ENCODE measurements at places on chromosomes 2 and 18. TPM values are rescaled to one million over a fixed set of nuclear protein-coding genes. Genes with fewer than 3 reads are reported as not detected.
A peak's percentile ranks its signal among the peaks of the same experiment; 100 is the strongest.

- H3K4me1 ChIP-seq, result no peaks in the 10 kb centered on the region
- H3K27ac ChIP-seq, result no peak overlapping the region
- no peaks in the 10 kb centered on the region for H3K27me3 ChIP-seq
- H3K36me3 ChIP-seq, result no peaks in the 10 kb centered on the region
- H3K4me3 ChIP-seq, result no peak overlapping the region
- no peak for DNase-seq
Observed at GRCh38 chr2:89833780-89834117, 1142.3 kb downstream of the RPIA start.

DNA sequence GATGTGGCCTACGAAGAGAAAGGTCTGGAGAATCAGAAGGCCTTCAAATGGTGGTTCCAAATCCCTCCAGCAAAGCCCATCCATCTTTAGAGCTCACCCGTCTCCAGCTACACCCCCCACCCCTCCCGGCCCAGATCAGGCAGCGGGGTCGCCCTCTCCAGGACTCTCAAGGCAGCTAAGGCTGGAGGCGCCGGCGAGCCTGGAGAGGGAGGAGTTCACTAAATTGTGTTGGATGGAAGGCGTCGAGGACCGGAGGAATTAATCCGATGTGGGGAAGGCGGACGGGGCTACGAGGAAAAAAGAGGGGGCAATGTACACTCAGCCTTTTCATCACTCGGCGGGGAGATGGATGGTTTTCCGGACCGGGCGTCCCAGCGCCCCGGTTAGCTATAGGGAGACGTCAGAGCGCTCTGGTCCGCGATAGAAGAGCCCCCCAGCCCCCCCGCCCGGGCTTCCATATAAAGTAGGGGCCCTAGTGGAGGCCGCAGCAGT is at the start of gene GRP:
TSS of gene GRP (plus strand) at position 487 of the 492 bp plus-strand sequence. CDS start 108 bp downstream, outside the sequence.
- DNase-seq, result no peak
- no peak within 1 kb of the TSS for H3K4me3 ChIP-seq
- H3K27ac ChIP-seq, result no peak within 1 kb of the TSS

- H3K4me1 ChIP-seq, result no peaks in the 10 kb centered on the region
- DNase-seq, result no peak
- no peak overlapping the region for H3K4me3 ChIP-seq
- no peaks in the 10 kb centered on the region for H3K36me3 ChIP-seq
Observed at GRCh38 chr18:62672600-62672999, 42.7 kb upstream of the PHLPP1 start.

GRCh38 chr2:54347622-54348021 is 91.6 kb upstream of the TSPYL6 start:
- no peak overlapping the region for H3K27ac ChIP-seq
- DNase-seq, result no peak
- H3K4me3 ChIP-seq, result no peak overlapping the region
- no peaks in the 10 kb centered on the region for H3K4me1 ChIP-seq
- H3K27me3 ChIP-seq, result no peaks in the 10 kb centered on the region

DNA sequence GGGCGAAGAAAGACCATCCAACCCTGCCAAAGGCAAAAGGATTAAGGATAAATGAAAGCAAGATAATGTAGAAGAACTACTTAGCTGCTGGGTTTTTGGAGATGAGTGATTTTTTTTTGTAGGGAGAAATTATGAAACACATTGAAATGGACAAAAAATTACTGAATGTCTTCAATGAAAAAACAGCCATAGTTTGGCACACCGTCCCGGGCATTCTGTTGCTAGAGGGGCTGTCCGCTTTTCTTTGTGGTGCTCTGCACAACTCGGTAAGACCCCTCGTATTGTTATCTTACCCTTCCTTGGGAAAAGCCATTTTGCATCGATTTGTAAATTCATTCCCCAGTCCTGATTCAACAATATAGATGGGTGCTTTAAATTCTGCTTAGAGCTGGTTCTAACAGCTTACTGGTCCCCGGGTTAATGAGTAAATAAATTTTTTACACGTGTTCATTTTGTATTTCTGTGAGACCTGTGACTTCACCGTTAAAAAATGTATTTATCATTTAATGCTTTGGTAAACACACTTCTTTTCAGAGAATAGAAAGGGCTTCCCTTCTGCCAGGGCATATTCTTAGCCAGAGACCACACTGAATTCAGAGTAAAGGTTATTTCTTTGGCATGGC is 912 bp upstream of the LAPTM4A start:
- no peak for DNase-seq
- peak overlapping the region; percentile 51 for H3K4me3 ChIP-seq
- peaks cover 8% of the 10 kb centered on the region for H3K27me3 ChIP-seq
- peak overlapping the region; percentile 98 for H3K27ac ChIP-seq
- no peaks in the 10 kb centered on the region for H3K36me3 ChIP-seq

GRCh38 chr2:195830968-195831950 is 174.2 kb downstream of the SLC39A10 start:
- H3K27me3 ChIP-seq, result no peaks in the 10 kb centered on the region
- DNase-seq, result no peak
- H3K4me3 ChIP-seq, result no peak overlapping the region
- no peak overlapping the region for H3K27ac ChIP-seq
- no peaks in the 10 kb centered on the region for H3K4me1 ChIP-seq
- H3K36me3 ChIP-seq, result no peaks in the 10 kb centered on the region

DNA sequence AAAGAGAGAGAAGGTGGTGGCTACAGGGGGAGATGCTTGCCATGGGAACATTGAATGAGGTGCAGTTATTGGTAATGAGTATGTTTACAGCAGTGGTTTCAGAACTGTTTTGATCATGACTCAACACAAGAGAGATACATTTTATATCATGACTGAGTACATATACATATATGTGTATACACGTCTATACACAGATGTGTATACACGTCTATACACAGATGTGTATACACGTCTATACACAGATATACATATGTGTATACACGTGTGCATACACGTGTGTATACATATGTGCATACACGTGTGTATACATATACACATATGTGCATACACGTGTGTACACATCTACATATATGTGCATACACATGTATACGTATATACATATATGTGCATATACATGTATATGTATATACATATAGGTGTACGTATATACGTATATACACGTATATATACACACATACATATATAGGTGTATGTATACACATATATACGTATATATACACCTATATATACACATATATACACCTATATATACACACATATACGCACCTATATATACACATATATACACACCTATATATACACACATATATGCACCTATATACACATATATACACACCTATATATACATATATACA is 518.5 kb downstream of the TSN start:
- no peaks in the 10 kb centered on the region for H3K36me3 ChIP-seq
- DNase-seq, result no peak
- no peak overlapping the region for H3K27ac ChIP-seq
- no peak overlapping the region for H3K4me3 ChIP-seq
- H3K27me3 ChIP-seq, result no peaks in the 10 kb centered on the region

DNA sequence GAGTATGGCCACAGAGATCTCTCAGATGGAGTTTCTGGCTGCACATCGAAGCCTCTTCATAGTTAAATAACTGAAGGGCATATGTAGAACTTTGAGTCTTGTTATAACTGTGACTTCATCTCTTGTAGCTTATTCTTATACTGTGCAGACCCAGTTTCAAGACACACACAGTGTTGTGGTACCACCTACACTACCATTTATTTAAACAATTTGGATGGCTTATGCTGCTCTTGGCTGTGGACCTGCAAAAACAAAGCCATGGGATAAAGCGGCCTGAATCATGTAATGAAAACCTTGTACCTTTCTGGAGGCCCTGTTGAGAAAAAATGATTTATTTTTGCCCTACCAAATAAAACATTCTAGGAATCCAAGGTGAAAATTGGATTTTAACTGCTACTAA is 262.8 kb upstream of the RASGRP3 start:
- DNase-seq, result no peak
- H3K27ac ChIP-seq, result no peak overlapping the region
- H3K4me1 ChIP-seq, result no peaks in the 10 kb centered on the region
- no peaks in the 10 kb centered on the region for H3K36me3 ChIP-seq
- no peak overlapping the region for H3K4me3 ChIP-seq

DNA sequence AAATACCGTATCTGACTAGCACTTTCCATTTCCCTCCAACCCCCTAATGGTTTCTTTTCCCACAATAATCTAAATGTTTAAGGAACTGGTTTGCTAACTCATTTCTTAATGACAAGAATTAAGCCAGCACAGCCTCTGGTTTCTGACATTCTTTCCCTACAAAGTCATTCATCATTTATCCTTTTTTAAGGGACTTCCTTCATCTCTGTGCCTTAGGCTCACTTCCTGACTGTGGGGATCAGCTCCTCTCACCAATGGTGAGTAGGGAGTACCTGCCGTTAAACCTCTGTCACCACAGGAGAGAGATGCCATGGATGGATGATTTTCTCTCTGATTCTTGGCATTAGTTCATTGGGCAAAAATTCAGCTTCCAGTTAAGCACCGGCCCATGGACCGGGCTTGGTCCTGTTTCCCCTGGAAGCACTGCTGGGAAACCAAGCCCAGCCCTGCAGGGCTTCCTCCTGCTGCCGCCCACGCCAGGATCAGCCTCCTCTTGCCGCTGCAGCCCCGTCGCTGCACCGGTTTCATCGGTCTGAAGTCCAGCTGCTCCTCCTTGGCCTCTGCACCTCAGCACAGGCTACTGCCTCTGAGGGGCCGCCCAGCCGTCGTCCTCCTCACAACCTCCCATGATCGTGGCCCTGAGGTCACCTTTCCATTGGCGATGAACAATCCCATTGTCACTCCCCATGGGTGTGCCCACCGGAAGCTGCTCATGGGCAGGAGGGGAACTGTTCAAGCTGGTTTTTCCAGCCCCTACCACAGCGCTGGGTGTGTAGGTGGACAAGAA is 64.0 kb upstream of the ZNF516 start:
- peaks cover 62% of the 10 kb centered on the region for H3K4me1 ChIP-seq
- no peaks in the 10 kb centered on the region for H3K27me3 ChIP-seq
- no peak overlapping the region for H3K4me3 ChIP-seq
- no peaks in the 10 kb centered on the region for H3K36me3 ChIP-seq

DNA sequence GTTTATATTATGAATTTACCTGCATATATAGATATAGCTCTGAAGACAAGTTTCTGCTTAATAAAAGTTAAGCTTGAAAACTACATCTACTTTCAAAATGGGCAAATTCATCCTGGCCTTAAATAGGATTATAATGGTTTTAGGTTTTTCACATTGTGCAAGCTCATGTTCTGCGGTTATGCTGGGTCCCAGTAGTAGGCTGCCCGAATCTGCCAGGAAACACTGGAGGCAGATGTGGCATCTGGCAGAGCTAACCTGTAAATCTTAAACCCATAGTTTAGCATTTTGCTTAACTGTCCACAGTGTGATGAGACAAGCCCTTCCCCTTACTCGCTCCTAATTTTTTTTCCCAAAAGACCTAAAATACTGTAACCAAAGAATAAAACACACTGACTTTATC is 234.2 kb downstream of the TCF4 start:
- no peak overlapping the region for H3K4me3 ChIP-seq
- H3K27me3 ChIP-seq, result no peaks in the 10 kb centered on the region
- H3K36me3 ChIP-seq, result no peaks in the 10 kb centered on the region

- no peaks in the 10 kb centered on the region for H3K36me3 ChIP-seq
- H3K4me1 ChIP-seq, result no peaks in the 10 kb centered on the region
Observed at GRCh38 chr2:108215794-108216211, 24.0 kb upstream of the SULT1C3 start.

DNA sequence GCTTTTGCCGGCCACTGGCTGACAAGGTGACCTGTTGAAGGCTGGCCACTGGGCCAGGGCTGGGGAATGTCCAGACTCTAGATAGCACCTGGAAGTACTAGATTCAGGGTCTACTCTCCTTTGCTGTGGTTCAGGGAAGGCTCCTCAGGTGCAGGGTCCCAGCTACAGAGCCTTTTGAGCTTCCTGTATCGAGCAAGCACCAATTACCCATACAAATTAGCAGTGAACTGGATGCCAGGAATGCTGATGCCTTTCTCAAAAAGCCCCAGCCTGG is 213.4 kb downstream of the CYP26B1 start:
- no peak overlapping the region for H3K4me3 ChIP-seq
- no peak overlapping the region for H3K27ac ChIP-seq
- H3K4me1 ChIP-seq, result peaks cover 10% of the 10 kb centered on the region
- H3K27me3 ChIP-seq, result no peaks in the 10 kb centered on the region
- DNase-seq, result no peak

DNA sequence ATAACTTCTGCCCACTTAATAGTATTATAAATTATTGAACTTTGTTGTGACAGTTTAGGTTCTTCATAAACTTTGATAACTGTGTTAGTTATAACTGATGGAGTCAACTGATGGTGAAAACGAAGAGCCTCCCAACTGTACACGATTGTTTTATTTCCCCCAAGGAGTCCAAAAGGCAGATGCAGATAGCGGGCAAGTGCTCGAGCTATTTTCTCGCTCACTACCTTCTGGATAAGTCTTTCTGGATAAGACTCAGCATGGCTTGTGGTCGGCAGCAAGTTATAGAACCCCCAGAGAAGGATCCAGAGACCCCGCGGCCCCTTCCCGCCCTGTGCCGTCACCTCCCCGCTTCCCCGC is 517 bp downstream of the GCFC2 start:
- no peak for DNase-seq
- peaks cover 17% of the 10 kb centered on the region for H3K4me1 ChIP-seq
- peak overlapping the region; percentile 87 for H3K27ac ChIP-seq
- H3K36me3 ChIP-seq, result no peaks in the 10 kb centered on the region

- H3K36me3 ChIP-seq, result peaks cover 2% of the 10 kb centered on the region
- H3K27me3 ChIP-seq, result no peaks in the 10 kb centered on the region
Observed at GRCh38 chr2:28869494-28870145, 489 bp downstream of the TRMT61B start.

GRCh38 chr2:98379311-98380202 is 33.3 kb downstream of the CNGA3 start:
- no peak overlapping the region for H3K27ac ChIP-seq
- no peaks in the 10 kb centered on the region for H3K4me1 ChIP-seq
- no peak overlapping the region for H3K4me3 ChIP-seq
- peaks cover 2% of the 10 kb centered on the region for H3K27me3 ChIP-seq

The ANKAR gene
- 1.7 TPM for polyA plus RNA-seq

The STPG4 gene
- polyA plus RNA-seq, result 0.27 TPM

The SP5 gene
- polyA plus RNA-seq, result not detected

The NMUR1 gene
- not detected for polyA plus RNA-seq

The ERFE gene
- not detected for polyA plus RNA-seq

The AKAIN1 gene
- polyA plus RNA-seq, result not detected

The SERPINB11 gene
- not detected for polyA plus RNA-seq

The AQP4 gene
- not detected for polyA plus RNA-seq

The DTNA gene
- polyA plus RNA-seq, result 0.59 TPM

The NIFK gene
- 2.5 TPM for polyA plus RNA-seq

The CCDC121 gene
- polyA plus RNA-seq, result 0.22 TPM
